ENCODE measurements at places on chromosomes 5 and 9.

- peak; percentile 59 for DNase-seq
Measured at GRCh38 chr5:16736158-16736995, 119.6 kb upstream of the RETREG1 start.

DNA sequence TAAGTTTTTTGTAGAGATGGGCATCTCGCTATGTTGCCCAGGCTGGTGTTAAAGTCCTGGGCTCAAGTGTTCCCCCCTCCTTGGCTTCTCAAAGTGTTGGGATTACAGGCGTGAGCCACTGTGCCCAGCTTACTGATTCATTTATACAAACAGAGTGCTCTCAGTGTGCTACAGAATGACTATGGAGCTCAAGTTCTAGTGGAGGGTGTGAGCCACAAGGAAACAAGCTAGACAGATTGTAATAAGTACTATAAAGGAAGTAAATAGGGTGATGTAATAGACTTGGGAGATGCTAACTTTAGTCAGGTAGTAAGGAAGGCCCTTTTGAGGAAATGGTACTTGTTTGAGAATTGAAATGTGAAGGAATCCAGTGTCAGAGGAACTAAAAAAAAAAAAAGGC is 1.7 kb upstream of the TMEM267 start:
- DNase-seq = no peak

DNA sequence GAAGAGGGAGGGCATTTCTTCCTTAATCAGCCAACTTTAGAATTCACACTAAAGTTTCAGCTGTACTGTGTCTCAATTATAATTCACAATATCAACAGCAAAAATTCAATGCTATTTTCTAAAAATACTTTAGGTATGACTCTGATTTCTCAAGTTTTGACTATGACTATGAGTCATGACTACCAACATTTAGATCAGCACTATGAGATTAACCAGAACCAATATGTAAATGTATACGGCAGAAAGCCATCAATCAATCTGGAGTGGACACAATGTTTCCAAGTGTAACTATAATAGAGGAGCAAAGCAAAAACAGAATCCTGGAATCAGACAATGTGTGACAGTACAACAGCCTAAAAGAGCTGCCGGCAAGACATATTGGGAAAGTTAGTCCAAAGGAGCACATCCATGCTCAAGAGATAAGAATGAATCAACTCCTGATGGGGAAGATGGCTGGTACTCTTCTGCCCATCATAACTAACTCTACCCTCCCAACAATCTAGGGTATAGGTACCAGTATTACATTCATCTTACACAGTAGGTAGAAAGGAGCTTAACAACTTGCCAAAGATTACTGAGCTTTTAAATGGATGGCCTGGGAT is 294.4 kb downstream of the SEMA5A start:
- DNase-seq = no peak

DNA sequence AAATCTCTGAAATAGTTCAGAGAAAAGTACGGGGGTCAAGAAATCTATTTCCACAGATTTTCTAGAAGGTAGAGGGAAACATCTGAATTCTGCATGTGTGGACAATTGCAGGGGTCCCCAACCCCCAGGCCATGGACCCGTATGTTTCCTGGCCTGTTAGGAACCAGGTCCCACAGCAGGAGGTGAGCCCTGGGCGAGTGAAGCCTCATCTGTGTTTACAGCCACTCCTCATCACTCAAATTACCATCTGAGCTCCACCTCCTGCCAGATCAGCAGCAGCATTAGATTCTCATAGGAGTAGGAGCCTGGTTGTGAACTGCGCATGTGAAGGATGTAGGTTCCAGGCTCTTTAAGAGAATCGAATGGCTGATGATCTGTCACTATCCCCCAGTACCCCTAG is 200.5 kb upstream of the EDIL3 start:
- no peak for DNase-seq

DNA sequence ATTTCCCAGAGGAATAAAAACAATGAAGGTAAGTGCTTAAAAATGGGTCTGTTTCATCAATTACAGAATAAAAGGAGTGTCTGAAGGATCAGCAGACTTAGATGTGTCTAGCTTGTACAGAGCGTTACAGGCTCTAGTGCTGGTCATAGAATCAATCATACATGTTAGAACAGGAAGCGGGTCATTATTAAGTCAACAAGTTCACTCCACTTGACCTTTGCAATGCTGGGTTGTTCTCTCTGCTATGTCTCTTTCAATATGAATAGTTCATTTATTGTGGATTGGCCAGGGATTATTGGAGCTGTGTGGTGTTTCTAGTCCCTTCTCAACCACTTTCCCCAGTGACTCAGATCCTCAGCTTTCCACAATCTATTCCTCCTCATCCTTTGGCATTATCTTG is 20.7 kb upstream of the EGFLAM start:
- DNase-seq = peak; percentile 47

DNA sequence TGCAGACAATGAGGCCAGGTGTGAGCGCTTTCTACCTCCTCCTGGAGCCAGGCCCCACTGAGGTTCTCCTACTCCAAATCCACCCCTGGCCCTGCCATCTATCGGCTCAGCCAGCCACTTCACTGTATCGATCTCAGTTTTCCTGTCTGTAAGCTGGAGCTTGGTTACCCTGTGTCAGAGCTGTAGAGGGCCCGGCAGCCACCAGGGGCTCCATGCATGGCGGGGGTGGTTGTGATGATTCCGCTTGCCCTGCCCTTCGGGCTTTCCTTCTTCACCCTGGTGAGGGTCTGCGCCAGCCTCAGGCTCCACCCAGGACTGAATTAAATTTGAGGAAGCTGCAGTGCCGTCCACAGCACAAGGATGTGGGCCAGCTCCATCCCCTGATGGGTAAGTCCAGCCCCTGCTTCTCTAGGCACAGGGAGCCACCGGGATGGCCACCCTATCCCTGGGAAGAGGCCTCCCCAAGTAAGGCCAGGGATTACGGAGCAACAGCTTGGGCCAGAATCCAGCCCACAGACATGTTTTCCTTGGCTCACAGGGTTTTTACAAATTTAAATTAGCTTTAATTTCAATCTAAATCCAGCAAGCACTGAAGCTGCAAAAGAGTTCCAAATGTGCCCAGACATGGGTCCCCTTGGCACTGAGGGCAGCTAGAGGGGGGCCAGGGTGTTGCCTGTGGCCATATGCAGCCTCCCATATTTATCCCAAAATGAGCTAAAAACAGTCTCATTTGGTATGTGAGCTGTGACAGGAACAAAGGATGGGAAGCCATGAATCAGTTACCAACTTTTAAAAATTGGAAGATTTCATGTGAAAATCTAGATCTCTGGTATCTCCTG is 89.1 kb upstream of the FBXW11 start:
- no peak for DNase-seq

DNA sequence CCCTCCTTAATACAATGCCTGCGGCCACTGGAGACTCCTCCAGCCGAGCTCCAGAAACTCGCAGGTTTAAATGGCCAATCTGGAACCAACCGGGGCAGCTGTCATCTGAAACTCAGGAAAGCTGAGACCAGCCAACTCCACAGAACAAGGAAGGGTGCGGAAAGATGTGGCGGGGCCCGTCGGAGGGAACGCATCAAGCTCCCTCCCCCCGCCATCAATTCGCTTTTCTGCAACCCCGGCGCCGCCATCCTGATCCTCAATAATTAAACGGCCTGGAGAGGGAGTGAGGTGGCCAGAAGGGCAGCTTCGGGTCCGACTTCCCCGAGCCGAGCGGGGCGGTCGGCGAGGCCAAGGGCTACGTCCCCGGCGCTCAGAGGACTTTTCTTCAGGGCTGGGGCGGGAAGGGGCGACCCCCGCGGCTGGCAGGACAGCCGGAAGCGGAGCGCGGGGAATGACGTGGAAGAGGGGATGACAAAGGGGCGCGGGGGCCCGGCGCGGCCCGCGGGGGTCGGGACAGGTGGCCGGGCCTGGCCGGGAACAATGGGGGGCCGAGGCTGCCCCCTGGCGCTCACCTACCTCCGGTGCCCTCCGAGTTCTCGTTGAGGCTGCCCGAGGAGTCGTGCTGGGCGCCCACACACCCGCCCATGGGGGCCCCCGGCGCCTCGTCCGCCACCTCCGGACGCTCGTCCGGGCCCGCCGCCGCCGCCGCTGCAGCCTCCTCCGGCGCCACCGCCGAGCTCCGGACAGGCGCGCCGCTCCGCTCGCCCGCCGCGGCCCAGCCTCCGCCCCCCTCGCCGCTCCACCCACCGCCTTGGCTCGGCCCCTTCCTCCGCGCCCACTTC is at the start of gene UBTD2:
Gene UBTD2, minus strand, starts transcription at position 745 of the 842 bp plus-strand sequence. Its CDS starts 99 bp downstream, at position 646.
- DNase-seq = peak; percentile 29

Measured in SHP77 treated with DMSO at 0.1 percent for 48 hours (cell line).